ENCODE measurements at places on chromosomes 2 and 18.

DNA sequence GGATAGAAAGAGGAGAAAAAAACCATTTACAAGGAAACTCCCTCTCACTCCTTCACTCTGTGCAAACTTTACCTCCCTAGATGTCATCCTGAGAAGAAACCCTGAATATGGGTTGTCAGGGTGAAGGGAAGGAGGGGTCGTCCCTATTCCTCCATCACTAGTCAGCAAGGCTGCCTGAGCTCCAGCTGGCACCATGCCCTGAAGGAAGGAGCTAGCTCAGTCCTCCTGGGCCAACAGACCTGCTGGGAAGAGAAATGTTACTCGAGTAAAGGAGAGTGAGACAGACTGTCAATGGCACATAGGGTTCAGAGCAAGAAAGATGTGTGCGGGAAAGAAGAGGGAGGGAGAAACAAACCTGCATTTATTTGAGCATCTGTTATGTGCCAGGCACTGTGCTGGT is 18.3 kb upstream of the EPAS1 start:
- DNase-seq: no peak

DNA sequence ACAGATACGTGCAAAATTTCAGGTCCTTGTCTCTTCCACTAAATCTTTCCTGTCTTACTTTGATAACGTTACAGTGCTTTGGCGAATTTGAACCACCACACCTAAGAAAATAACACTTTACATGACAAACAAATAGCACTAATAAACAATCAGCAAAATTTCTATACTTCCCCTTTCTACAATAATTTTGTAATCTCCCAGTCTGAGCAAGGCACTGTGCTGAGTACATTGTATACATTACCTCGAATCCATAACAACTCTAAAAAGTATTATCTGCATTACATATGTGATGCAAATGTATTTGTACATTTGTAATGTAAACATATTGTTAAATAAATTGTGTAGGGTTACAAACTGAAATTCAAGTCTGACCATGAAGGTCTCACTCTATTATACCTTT is 49.9 kb downstream of the RTN4 start:
- DNase-seq: no peak

DNA sequence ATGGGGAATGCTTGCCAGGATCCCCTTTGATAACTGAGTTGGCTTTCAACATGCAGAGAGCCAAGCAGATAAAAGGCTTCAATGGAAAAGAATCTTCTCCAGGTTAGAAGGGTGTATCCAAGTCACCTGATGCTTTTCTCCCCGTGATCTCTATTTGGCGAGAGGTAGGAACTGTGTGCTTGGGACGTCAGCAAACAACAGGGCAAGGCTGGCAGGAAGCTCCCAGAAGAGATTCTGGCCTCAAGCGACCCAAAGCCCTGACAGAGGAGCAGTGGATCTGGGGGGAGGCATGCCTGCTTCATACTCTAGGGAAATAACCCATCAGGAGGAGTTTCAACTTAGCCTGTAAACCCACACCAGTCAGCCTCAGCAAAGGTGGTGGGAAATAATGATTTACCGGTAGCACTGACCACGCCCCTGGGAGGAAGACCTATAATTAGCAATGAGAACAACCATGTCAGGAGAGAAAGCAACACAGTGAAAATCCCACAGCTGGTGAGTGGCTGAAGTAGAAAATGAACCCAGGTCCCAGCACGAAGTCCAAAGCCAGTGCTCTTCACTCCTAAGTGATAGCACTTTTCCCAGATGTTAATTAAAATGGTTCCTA is 76.3 kb upstream of the SEC11C start:
- no peak for DNase-seq

DNA sequence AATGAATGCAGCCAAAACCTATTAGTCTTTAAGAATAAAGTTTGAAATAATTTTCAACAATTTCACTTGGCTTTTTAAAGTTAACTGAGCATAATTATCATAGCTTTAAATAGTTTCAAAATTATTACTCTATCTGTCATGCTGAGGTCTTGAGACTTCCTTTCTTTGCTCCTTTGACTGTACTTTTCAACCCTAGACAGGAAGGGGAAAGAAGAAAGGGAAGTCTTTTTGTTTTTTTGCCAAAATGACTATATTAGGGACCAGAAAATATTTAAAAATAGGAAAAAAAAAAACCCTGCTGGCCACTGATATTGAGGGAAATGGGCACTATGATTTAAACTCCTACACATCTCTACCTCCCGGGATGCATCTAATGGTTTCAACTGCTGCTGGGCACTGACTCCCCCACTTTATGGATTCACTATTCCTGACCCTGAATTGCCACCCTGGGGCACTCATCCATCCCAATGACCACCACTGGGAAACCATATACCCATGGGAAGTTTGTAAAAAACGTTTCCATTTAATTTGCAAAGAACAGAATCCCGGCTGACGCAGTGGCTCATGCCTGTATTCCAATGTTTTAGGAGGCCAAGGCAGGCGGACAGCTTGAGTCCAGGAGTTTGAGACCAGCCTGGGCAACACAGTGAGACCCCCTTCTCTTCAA is 50.5 kb downstream of the GAREM1 start:
- no peak for DNase-seq

DNA sequence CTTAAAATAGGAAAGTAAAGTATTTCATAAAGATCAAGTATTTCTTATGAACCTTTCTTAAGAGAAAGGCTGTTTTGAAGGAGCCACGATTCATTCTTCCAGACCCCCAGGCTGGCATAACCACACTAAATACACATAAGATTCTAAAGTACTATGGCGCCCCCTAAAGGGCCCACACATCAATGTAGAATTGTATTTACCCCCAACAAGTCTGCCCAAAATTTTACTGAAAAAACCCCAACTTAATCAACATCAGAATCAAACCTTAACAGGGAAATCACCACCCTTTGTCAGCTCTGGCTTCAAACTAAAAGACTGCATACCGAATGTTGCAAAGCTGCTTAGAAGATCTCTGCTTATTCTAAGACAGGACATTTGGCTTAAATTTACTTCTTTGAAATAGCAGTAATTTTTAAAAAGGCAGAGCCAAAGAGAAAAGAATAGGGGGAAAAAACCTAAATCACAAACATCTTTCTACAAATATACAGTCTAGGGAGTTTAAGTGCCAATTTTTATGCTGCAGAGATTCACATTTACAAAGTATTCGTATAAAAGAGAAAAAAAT is 20.4 kb upstream of the BCL2 start:
- no peak for DNase-seq

DNA sequence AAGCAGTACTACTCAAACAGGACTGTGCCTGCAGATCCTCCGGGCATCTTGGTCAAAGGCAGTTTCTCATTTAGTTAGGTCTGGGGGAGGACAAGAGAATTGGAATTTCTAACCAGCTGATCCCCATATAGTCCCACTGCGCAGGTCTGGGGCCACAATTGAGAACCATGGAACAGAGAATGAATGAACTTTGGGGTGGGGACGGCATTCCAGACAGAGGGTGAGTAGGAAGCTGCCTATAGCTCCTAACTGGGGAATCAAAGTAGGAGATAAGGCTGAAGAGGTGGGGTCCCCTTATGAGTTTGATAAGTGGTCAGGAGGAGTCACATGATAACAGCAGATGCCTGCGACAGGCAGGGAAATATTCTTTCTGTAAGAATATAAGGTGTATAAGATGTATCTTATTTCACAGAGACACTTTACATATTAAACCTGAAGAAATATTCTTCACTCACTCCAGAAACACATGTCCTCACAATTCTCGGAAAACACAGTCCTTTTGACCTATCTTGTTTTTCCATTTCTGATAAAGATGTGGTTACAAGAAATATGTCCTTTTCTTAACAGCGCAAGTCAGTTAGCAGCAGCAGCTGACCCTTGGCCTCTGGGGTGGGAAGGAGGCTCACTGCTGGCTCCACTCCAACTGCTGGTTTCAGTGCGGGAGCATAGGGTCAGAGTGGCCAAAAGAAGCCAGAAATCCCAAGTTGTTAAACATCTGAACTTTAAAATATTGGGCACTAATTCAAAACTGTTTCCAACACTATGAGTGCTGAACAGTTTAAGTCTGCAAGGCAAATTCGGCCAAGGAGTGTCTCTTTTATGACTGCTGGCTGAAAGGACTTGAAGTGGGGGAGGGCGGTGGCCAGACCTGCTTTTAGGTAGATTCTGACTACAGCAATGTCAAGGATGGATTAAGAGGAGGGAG is 12.6 kb upstream of the TMEM214 start:
- peak; percentile 69 for DNase-seq

DNA sequence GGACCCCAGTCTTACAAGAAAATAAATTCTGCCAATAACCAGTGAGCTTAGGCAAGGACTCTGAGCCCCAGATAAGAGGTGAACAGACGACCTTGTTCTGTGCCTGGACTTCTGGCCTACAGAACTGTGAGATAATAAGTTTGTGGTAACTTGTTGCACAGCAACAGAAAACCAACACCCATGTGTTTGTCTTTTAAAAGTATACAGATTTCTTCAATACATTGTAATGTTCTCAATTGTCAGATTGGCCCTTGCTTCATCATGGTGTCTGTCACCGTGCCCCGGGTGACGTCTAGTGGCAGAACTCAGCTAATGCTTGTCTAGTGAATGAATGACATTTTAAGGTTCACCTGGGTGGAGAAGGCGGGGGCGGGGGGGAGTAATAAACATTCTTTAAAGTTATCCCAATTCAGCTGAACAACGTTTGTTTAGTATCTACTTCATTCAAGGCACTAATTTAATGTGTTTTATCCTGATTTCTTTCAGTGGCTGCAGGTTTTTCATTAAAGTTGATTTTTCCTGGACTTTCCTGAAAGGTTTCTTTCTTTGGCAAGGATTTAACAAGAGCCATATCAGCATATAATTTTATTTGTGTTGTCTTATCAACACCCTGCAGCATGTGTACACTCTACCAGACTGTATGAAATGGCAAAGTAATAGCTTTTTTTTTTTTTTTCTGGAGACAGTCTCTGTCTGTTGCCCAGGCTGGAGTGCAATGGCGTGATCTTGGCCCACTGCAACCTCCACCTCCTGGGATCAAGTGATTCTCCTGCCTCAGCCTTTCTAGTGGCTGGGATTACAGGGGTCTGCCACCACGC is 123.8 kb upstream of the DLX2 start:
- no peak for DNase-seq

- DNase-seq: no peak
These were observed 197.3 kb downstream of the PTPRM start for GRCh38 chr18:7764405-7764804.

GRCh38 chr2:26172189-26172870 is 558 bp upstream of the GAREM2 start:
- no peak for DNase-seq

DNA sequence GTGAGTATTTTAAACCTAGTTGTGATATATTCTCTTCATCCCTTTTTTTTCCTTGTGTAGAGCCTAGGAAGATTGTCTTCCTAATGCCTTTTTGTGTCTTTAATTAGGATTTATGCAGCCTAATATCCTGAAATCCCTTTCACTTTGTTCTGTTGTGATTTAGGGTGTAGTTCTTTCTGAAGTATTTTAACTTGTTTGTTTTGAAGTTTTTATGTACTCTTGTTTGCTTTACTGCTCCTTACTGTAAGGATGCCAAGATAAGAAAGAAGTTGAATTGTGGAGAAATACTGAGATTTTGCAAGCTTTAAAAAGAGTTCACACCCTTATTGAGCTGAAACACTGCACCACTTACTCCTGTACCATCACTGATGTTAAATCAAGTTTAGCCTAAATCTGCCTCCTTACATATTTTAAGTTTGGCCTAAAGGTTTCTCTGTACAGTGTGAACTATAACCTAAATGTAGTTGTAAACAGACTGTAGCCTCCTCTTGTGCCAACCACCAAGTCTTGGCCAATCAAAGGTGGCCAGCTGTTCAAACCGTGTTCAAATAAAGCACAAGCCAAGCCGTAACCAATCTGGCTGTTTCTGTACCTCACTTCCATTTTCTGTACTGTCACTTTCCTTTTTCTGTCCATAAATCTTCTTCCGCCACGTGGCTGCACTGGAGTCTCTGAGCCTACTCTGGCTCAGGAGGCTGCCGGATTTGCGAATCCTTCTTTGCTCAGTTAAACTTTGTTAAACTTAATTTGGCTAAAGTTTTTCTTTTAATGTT is 17.7 kb upstream of the ACOXL start:
- DNase-seq: no peak

- DNase-seq: no peak
These were observed 592 bp upstream of the MARS2 start for GRCh38 chr2:197704434-197705120.

DNA sequence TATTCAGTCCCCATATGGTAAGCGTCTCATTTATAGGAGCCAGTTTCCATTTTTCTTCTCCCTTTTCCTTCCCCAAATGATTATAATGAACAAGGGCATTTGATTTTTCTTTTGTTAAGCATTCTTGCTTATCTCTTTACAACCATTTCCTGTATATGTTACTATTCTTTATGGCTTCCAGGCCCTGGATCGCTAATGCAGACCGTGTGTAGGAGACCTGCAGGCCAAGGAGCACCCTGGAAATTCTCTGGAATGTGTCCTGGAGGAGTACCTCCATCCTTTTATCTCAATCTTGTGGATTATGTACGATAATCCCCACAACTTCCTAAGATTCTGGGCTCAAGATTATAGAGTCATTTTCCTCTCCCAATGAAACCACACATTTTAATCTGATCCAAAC is 439.6 kb upstream of the MMADHC start:
- DNase-seq: no peak

GRCh38 chr2:188068093-188068492 is 223.6 kb upstream of the GULP1 start:
- DNase-seq: no peak

DNA sequence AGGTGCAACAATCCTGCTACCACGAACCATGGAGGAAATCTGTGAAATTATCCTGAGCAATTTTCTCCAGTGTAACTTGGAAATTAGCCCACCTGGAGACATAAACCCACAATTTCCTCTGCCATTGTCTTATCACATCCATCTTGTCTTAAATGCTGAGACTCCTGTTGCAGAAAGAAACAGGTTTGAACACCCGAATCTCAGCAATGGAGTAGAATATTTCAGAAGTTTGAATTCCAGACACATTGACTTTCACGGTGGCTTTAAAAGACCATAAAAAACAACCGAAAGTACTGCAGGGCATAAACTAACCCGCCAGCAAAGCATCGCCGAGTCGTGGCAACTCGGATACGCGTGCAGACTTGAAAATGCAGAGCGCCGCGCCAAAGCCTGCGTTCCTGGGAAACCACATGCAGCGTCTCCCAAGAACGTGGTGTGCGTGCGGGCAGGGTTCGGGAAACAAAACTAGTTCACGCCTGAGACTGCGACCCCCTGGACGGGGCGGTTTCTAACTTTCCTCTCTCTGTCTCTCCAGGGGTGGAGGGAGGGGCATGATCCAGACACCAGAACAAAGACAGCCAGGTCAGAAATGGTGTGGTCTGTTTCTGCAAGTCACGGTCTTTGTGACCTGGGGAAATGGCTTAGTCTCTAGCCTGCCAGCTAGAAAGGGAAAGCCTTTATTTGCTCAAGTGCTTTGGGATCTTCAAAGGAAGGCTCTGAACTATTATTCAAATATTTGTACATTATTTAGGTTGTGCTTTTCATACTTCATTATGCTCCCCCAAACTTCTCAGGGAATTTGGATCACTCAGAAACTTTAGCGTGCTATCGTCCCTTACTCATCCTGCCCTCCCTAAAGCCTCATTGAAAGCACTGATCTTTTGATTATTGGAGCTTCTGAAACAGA is 26.9 kb upstream of the KCTD1 start:
- peak; percentile 36 for DNase-seq

GRCh38 chr2:176599796-176600485 is 330.7 kb downstream of the MTX2 start:
- DNase-seq: no peak
